ENCODE measurements at places on chromosomes 2 and 18. TPM values are rescaled to one million over a fixed set of nuclear protein-coding genes. Genes with fewer than 3 reads are reported as not detected.

SLC11A1 gene
- total RNA-seq: 0.05 TPM

- DNase-seq: no peak
Observed at GRCh38 chr2:180662941-180663471, 317.4 kb upstream of the UBE2E3 start.

- DNase-seq: no peak
Observed at GRCh38 chr2:219957820-219958219, 330.4 kb downstream of the SLC4A3 start.

GRCh38 chr2:28313220-28313784 is 79.4 kb upstream of the FOSL2 start:
- no peak for DNase-seq

CPLX4 gene
- total RNA-seq: not detected

DNA sequence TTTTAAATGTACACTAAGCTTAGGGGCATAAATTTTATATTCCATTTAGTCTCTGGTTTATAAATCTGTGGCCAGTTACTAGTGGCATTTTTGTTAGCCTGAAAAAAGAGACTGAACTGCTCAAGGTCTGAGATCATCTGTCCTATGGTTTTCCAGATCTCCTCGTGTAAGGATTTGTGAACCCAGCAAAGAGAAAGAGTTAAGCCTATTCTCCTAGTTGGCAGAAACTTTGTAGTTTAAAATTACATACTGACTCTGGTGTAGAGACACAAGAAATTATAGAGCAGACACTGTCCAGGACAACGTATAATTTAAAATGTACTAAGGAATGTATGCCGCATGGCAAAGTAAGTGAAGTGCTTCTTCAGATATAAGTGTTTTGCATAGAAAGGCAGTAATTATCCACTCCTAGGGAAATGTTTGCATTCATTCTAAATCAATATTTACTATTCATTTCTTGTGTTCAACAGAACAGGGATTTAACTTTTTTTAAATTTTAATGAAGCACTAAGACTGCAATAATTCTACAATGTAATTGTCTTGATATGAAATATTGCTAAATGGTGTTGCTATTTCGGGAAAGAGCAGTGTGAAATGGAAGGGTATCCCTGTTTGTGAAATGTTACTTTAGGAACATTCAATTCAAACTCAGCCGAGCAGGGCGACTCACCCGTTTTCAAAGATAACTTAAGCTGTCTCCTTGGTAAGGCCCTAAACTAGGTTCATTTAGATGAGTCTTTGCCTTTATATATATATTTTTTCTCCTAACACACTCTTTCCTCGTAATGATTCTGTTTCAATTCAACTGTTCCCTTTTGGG is 508.4 kb upstream of the ZEB2 start:
- DNase-seq: no peak

DNA sequence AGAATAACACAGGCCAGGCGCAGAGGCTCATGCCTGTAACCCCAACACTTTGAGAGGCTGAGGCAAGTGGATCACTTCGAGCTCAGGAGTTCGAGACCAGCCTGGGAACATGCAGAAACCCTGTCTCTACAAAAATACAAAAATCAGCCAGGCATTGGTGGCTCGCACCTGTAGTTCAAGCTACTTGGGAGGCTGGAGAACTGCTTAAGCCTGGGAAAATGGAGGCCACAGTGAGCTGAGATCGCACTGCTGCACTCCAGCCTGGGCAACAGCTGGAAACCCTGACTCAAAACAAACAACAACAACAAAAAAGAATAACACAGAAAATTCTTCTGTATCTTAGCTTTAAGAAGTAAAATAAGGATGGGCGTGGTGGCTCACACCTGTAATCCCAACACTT is 440.3 kb downstream of the LRATD1 start:
- no peak for DNase-seq
